ENCODE measurements at places on chromosomes 16 and 17.

DNA sequence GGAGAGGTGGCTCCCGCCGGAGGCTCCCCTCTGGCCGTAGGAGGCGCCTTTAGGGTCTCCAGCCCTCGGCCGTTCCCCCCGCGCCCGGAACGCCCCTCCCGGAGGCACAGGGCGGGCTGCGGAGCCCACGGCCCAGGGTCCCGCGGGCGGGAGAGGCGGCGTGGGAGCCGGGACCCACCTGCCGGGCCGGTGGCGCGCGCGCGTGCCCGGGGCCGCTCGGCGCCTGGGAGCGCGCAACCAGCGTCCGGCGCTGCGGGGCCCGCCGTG lies at the start of gene MIF4GD:
Gene MIF4GD (minus strand): TSS at position 266 of the 267 bp plus-strand sequence. CDS start 1,036 bp downstream, outside the sequence.
- DNase-seq, result no peak

DNA sequence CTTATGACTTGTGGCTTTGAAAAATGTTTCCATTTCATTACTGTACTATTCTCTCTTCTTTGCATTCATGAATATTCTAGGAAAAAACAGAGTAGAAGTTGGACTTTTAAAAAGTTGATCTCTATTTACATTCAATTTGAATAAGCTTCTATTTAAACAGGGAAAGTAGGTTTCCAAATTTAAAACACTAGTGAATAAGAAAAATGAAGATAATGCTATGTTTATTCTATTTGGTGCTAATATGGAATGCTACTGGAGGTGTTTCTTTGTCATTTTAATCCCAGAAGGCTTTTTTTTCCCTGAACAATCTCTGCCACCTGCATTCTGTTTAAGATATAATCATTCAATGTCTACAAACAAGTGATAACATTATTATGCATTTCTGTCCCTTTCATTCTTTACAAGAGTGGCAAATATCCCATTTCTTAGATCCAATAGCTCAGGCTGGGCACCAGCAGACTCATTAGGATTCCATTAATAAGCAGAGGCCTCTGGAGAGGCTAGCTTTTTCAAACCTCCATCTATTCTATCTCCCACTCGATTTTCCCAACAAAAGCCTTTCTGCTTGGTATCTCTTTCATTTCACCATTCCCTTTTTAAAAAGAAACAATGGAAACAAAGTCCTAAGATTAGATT lies 1001.6 kb upstream of the CDH8 start:
- DNase-seq, result no peak

DNA sequence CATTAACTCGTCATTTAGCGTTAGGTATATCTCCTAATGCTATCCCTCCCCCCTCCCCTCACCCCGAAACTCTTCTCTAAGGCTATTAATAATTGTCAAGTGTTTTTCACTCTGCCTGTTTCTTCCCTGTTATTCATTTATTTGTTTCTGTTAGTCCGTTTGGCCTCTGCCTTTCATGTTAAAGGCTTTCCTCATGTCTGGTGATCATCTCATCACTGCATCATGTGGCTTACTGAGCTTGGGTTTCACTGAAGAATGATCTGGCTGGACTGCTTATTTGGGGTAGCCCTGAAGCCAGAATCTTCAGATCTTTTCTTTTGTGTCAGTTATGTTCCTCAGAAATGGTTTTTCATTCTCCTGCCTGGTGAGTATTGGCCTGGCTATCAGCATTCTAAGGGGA lies 9.5 kb downstream of the UTP4 start:
- DNase-seq, result no peak

DNA sequence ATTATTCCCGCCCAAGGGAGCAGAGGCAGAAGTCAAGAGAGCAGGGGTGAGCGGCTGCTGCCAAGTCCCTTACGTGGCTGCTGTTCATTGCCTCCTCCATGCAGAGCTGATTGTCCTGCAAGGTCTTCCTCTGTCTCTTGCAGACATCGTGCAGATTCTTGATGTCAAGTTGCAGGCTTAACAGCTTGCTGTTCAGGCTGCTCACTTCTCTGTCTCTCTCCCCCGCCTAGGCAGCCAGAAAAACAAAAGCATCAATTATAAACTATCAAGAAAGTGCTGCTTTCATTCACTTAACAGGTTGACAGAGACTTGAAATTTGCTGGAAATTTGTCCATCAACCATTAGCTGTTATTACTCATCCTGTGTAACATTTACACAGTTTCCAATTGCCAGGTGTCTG lies 7.3 kb downstream of the PMFBP1 start:
- no peak for DNase-seq

DNA sequence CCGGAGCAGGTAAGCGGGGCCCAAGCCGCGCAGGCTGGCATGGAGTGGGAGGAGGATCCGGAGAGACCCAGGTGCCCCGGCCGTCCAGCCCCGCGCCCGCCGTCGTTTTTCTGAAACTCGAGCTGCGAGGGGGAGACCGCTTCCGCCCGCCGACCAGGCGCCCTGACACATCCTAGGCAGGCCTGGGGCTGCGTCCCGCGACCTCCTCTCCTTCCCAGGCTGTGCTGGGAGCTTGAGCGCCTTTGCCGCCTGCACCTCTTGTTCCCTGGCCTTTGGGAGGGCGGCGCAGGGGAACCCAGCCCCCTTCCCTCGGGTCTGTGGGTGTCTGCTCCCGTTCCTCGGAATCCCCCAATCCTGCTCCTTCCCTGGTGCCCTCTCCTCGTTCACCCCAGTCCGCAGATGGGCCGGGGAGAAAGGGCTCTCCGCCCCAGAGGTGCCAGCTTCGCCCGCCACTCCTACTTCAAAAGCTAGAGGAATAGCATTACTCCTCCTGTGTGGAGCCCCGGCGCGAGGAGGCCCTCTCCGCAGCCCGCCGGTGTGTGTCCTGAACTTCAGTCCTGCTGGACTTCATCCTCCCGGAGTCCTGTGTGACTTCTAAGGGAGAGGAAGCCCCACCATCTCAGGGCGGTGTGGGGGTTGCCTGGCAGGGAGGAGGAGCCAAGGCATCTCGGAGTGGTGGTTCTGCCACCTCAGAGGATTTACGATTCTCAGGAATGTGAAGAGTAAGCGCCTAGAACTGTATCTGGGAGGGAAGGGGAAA lies 1.0 kb downstream of the NHERF1 start:
- DNase-seq, result peak; percentile 76

- DNase-seq, result peak; percentile 79
Measured at GRCh38 chr16:50681021-50681885, at the start of gene SNX20. SNX20 (minus strand) TSS chr16:50681312; CDS start chr16:50677526, 3,786 bp downstream.

- DNase-seq, result no peak
Measured at GRCh38 chr16:89369266-89369895, 121.0 kb downstream of the ANKRD11 start.

DNA sequence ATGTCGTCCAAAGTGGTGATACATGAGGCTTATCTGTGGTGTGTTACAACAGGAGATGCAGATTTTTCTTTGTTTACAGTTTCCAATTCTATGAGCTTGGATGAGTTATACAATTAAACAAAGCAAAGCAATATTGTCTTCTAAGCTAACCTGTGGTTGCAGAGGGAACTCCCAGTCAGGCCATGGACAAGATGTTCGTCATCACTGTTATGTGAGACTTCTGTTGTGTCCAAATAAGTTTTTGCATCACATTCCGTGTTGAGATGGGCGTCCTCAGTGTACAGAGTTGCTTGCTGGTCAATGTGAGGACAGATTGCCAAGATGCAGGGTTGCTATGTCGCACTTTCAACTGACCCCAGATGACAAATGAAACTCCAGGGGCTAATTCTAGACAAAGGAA lies 189.3 kb downstream of the IRF8 start:
- no peak for DNase-seq

GRCh38 chr17:29283496-29283895 lies 10.5 kb downstream of the NUFIP2 start:
- DNase-seq, result no peak
